Common myeloid progenitor, CD34-positive (primary cell): ENCODE measurements at places on chromosomes 13 and 19.

GRCh38 chr19:8238251-8238650 lies 29.1 kb downstream of the CERS4 start:
- no peak for DNase-seq

DNA sequence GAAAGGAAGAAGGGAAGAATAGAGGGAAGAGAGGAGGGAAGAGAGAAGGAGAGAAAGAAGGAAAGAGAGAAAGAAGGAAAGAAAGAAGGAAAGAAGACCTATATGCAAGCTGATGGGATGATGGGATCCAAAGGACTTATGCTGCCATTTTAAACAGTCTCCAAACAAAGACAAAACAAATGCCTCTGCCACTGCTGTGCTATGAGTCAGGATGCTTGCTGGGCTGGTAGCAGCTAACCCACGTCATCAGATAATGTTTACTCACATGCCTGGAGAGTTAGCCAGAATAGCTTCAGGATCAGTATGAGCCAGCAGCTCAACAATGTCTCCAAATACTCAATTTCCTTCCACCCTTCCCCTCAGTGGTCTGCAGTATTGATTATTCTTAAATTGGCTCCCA lies 12.0 kb upstream of the ZNF274 start:
- no peak for DNase-seq

- no peak for DNase-seq
Observed at GRCh38 chr13:76314495-76314894, 571.7 kb downstream of the KCTD12 start.

DNA sequence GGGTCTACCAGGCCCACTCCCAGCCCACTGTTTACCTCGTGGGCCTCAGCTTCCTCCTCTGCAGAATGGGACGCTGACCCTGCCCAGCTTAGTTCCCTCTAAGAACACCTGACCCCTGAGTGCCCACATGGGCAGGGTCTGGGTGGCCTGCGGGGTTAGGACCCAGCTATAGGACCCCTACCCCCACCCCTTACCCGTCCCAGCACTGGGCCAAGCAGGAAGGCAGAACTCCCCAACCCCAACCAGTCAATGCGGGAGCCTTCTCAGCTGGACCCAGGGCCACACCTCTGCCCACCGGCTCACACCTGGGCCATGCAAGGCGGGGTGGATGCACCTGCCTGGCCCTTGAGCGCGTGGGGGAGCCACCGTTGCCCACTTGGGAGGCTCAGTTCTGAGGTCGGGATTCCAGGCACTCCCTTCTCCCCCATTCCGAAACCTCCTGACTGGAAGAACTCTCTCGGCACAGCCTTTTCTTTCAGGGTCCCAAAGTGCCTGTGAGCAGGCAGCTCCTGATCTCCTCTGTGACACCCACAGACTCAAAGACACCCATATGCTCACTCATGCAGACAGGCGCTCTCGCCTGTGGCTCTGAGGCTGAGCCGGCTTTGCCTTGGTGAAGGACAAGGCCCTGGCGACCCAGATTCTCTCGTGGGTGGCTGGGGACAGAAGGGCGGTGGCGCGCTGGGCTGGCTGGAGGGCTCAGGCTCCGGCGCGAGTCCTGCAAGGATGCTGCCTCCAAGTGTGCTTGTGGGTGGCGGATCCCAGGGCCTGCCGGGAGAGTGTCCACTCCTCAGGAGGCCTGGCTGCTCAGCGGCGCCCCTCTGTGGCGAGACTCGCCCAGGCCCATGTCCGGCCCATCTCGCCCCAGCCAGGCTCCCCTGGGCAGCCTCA lies 27.9 kb upstream of the PARP4 start:
- DNase-seq: no peak

GRCh38 chr19:14400951-14401431 lies 18.1 kb downstream of the DDX39A start:
- DNase-seq: no peak

DNA sequence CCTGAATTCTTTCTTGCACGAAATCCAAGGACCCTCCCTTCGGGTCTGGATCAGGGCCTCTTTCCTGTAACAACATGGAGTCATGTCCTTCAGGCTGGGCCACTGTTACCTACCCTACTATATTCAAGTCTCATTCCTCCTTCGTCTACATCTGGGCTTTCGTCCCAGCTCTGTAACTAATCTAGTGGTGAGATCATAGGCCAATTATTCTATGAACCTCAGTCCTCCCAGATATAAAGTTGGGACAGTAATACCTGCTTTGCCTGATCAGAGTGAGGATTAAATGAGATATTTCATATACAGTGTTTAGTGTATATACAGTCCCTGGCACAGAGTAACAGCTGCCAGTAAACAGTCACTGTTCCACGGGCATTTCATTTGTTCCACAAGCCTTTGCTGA lies 48.3 kb upstream of the ATP12A start:
- no peak for DNase-seq

GRCh38 chr13:19329365-19329764 lies 147.7 kb upstream of the TUBA3C start:
- DNase-seq: no peak

GRCh38 chr19:10872546-10873107 lies 1.3 kb downstream of the CARM1 start:
- no peak for DNase-seq

- DNase-seq: peak; percentile 44
Observed at GRCh38 chr13:32472194-32472621, 44.3 kb upstream of the N4BP2L1 start.

- DNase-seq: peak; percentile 22
Observed at GRCh38 chr13:113365971-113366588, 2.1 kb upstream of the GRTP1 start.

DNA sequence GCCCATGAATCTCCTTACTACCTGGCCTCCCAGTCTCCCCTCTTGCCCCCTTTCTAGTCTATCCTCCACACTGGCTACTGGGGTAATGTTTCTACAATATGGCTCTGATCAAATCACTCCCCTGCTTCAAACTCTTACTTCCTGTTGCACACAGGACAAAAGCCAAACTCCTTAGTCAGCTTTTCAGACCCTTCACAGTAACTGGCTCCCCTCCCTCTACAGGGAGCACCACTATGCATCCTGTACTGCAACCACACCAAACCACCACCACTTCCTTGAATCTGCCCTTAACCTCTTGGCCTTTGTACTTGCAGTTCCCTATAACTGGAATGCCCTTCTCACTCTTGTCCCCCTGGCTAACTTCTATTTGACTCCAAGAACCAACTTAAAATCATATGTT lies 32.2 kb downstream of the DEDD2 start:
- DNase-seq: peak; percentile 84

DNA sequence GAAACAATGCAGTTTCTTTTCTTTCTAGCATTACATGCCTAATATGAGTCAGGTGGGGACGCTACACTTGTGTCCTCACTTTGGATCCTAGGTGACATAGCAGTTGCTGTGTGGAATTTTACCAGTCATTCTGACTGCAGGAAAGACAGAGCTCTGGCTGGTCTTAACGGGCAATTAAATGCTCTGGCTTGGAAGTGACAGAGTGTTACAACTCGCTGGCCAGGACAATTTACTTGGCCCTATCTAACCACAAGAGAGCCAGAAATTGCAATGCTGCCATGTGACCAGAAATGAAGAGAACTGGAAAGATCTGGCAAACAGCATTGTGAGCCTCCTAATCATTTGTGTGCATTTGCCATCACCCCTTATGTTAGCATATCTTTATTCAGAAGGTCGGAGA lies 351.1 kb downstream of the DCT start:
- no peak for DNase-seq

- no peak for DNase-seq
Observed at GRCh38 chr19:44850641-44851109, 4.6 kb downstream of the NECTIN2 start.

GRCh38 chr19:588741-589692 lies 664 bp upstream of the HCN2 start:
- no peak for DNase-seq

DNA sequence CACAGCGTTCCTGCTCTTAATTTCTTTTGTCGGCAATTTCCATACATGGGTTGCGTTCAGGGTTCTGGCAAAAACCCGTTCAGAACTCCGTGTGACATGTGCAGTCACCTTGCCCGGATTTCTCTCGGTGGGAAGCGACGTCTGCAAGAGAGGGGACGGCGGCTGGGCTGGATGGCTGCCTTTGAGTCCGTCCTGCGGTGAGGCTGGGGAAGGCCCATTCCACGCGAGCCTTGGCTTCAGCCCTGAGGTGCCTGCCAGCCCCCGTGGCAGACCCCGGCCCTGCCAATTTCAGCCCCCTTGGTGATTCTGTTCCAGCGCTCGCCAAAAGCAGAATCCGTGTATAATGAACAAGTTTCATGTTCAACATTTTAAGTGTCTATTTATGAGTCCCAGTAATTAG lies 72.6 kb upstream of the TSHZ3 start:
- no peak for DNase-seq

DNA sequence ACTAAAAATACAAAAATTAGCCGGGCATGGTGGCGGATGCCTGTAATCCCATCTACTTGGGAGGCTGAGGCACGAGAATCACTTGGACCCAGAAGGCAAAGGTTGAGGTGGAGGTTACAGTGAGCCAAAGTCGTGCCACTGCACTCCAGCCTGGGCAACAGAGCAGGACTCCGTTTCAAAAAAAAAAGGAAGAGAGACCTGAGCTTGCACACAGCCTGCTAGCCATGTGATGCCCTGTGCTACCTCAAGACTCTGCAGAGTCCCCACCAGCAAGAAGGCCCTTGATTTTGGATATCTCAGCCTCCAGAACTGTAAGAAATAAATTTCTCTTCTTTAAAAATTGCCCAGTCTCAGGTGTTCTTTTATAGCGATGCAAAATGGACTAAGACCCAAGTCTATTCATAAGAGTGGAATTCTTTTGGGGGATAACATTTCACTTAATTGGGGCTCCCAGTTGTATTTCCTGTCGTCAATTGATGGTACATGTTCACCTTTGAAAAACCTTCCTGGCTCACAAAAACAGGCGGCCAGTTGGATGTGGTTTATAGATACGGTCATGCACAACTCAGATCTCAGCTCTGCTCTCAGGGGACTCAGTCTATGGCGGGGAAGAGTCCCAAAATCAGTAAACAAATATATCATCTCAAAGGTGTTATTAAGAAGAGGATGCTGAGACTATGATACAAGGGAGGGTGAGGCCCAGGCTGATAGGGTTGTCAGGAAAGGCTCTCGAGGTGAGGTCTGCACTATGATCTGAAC lies 2.4 kb upstream of the CHERP start:
- no peak for DNase-seq

- no peak for DNase-seq
Observed at GRCh38 chr13:110268061-110268460, 38.9 kb downstream of the COL4A1 start.

DNA sequence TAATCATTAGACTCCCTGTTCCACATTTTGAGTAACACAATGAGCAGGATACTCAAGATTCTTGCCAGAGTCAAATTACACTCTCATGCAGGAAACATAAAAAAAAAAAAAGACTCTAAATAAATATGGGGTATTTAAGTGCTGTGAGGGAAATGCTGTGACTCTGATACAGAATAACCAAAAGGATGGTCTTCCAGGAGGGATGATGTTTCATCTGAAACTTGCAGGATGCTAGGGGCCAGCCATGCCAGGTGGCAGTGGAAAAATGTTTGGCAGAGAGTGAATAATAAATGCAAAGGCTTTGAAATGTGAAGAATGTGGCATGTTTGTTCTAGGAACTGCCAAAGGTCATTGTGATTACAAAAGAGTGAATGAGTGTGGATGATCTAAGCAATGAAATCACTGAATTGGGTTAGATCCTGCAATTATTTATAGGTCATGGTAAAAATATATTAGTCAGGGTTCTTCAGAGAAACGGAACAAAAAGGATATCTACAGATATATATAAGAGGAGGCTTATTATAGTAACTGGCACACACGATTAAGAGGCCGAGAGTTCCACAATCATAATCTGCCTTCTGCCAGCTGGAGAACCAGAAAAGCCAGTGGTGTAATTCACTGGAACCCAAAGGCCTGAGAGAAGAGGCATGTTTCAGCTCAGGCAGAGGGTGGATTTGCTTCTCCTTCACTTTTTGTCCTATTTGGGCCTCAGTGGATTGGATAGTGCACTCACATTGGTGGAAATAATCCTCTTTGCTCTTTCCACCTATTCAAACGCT lies 1832.8 kb upstream of the MIR17HG start:
- no peak for DNase-seq

DNA sequence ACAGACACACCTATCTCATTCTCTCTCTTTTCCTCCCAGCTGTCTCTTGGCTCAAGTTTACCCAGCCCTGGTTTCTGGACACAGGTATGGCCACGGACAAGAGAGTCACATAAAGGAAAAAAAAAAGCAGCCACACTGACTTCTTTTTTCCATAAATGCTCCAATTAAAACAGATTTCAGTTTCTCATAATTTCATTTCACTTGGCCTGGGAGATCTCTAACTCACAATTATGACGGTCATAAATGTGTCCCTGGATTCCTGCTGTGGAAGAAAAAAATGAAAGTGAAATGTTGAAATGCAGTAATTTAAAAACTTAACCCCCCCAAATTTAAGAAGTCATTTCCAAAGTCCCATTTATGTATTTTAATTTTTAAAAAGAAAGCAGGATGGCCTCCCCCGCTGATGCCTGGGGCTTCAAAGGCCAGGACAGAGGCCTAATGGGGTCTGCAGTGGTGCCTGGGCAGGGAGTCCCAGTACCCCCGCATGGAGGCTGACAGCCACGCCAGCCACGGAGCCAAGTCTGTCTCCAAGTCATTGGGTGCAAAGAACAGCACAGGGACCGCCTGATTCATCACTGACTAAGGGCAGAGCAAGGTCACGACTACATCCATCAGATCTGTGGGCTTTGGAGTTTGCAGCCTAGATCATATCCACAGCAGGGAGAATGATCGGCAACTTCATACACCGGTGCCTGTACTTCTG lies 79.7 kb downstream of the TSHZ3 start:
- no peak for DNase-seq

- DNase-seq: no peak
Observed at GRCh38 chr19:49361438-49362047, 673 bp downstream of the TEAD2 start.

- peak; percentile 64 for DNase-seq
Observed at GRCh38 chr19:40144947-40145748, 46.1 kb upstream of the MAP3K10 start.

DNA sequence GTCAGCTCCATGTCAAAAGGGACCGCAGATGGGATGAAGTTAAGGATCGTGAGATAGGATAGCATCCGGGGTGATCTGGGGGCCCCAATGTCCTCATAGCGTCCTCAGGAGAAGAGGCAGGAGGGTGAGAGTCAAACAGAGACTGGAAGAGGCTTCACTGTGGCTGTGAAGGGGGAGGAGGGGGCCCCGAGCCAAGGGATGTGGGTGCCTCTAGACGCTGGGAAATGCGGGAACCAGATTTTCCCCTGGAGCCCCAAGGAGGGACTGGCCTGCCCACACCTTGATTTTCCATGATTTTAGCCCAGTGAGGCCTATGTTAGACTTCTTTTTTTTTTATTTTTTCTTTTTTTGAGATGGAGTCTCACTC lies 61.2 kb downstream of the GNG7 start:
- DNase-seq: no peak

- DNase-seq: peak; percentile 54
Observed at GRCh38 chr19:15971224-15971780, 22.5 kb downstream of the OR10H4 start.

DNA sequence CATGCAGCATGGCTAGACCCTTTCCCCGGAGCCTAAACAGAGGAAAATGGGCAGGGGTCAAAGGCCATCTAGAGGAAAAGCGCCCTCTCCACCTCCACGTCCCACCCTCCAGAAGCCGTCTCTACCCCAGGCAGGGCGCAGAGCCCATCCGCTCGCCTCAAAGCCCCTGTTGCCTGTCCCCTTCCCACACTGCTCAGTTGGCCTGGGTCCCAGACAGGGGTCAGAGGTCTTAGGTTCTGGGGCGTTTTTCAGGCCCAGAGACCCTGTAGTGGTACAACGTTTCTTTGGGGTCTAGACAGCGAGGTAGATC lies 285 bp downstream of the TMEM143 start:
- DNase-seq: no peak
